ENCODE measurements at places on chromosomes 2 and 18. TPM values are rescaled to one million over a fixed set of nuclear protein-coding genes. Genes with fewer than 3 reads are reported as not detected.

DNA sequence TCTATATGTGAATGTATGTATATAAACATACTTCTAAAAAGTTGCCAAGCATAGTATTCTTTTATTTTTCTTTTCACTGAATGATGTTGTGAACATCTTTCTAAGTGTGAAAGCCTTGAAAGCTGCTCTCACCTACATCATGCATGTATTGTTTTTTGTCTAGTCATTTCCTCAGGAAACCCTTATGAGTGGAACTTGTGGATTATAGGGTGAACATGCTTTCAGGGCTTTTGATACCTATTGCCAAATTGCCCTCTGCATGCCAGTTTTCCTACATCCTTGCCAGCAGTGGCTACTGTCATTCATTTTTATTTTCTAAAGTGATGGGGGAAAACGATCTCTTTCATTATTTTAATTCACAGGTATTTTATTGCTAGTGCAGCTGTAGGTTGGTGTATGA, 78.3 kb downstream of the ADAM23 start:
- no peaks in the 10 kb centered on the region for H3K27me3 ChIP-seq
- DNase-seq = no peak
- H3K27ac ChIP-seq = no peak overlapping the region
- no peak overlapping the region for H3K4me3 ChIP-seq

Gene SGPP2
- total RNA-seq = not detected

Gene SULT1C2
- total RNA-seq = 1.2 TPM

GRCh38 chr2:206797376-206797775, 32.0 kb downstream of the FASTKD2 start:
- DNase-seq = no peak
- H3K36me3 ChIP-seq = peaks cover 10% of the 10 kb centered on the region
- H3K27ac ChIP-seq = no peak overlapping the region
- H3K27me3 ChIP-seq = no peaks in the 10 kb centered on the region
- H3K4me3 ChIP-seq = no peak overlapping the region
- H3K4me1 ChIP-seq = peaks cover 3% of the 10 kb centered on the region

DNA sequence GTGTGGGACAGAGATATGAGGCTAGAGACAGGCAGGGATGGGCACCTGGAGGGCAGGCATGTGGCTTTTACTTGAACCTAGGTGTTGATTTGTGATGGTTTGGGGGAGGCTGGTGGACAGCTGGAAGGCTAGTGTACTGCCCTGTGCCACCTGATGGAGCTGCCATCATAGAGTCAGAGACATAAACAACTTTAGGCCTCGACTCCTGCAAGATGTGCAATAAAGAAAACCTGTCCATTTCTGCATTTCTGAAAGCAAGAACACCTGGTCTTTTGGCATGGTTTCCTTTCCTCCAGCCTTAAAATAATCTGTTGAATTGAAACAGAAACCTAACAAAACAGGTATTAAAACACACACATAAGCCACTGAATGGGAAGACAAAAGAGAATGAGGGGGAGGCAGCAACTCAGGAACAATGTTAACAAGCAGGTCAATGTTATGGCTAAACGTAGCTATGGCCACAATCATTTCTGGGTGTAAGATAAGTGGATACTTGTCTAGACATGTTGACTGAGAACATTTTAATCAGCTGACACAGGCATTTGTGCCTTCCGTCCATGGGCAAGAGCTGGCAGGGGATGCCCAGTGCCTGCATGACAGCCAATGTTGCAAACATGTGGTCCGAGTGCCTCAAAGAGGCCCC, 87.8 kb downstream of the KCTD1 start:
- peaks cover 16% of the 10 kb centered on the region for H3K4me1 ChIP-seq
- DNase-seq = peak; percentile 66
- H3K4me3 ChIP-seq = no peak overlapping the region
- no peaks in the 10 kb centered on the region for H3K36me3 ChIP-seq

DNA sequence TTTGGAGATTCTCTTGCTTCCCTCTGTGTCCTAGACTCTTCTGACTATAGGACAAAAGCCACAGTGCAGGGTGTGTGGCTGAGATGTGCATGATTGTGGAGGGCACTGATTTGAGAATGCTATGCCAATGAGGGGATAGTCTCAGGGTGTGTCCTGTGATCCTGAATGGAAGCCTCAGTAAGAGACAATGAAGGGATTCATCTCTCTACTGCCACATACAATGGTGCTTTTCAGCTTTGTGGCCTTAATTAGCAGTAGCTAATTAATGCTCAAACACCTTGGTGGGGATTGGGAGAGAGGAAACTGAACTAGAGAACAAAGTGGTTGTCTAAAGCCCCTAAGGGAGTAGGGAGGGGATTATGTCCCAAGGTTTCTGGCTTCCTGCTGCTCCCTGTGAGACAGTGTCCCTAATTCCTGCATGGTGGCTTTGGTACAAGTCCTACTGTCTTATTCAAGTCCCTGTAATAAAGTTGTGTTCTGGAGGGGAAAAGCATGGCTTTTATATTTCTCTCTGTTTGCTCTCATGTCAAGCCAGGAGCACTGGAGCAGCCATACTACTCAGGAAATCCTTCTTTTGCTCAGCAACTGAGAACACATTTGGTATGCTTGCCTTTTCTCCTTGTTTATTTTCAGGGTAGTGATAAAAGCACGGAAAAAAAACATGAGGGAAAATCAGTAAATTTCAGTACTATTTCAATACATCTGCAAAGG, 415.2 kb upstream of the TCF4 start:
- no peak overlapping the region for H3K4me3 ChIP-seq
- H3K27ac ChIP-seq = no peak overlapping the region
- no peaks in the 10 kb centered on the region for H3K27me3 ChIP-seq
- peaks cover 14% of the 10 kb centered on the region for H3K4me1 ChIP-seq
- no peak for DNase-seq
- H3K36me3 ChIP-seq = no peaks in the 10 kb centered on the region

DNA sequence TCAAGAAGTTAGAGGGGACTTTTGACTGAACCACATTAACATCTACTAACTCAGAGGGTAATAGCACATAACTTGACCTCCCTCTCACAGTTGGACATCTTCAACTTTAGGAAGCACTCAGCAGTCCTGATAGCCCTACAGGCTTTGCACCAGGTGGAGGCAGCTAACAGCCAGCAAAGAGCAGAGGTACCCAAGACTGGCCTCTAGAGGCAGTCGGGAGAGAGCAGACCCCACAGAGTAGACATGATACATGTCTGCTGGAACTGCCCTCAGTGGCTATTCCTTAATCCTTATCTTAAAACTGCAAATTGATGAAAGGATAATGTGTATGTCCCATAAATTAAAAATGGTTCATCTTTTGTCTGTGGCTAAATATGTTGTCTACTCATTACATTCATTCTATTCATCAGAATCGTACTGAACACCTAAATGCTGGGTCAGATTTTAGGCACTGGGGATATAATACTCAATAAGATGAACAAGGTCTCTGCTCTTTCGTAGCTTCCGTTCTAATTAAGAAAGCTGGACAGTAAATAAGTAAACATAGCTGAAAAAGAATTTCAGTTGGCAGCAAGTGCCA, 49.8 kb downstream of the CAB39 start:
- no peak overlapping the region for H3K27ac ChIP-seq
- H3K4me1 ChIP-seq = peaks cover 21% of the 10 kb centered on the region
- DNase-seq = no peak
- no peak overlapping the region for H3K4me3 ChIP-seq

- no peaks in the 10 kb centered on the region for H3K4me1 ChIP-seq
- DNase-seq = no peak
- no peak overlapping the region for H3K4me3 ChIP-seq
- no peaks in the 10 kb centered on the region for H3K36me3 ChIP-seq
Observed at GRCh38 chr18:47566809-47567208, 315.3 kb upstream of the SKOR2 start.

Gene STPG4
- total RNA-seq = 0.72 TPM

- H3K4me1 ChIP-seq = no peaks in the 10 kb centered on the region
- DNase-seq = peak; percentile 3
- no peaks in the 10 kb centered on the region for H3K36me3 ChIP-seq
Observed at GRCh38 chr2:48165070-48165753, 258.9 kb upstream of the FBXO11 start.

DNA sequence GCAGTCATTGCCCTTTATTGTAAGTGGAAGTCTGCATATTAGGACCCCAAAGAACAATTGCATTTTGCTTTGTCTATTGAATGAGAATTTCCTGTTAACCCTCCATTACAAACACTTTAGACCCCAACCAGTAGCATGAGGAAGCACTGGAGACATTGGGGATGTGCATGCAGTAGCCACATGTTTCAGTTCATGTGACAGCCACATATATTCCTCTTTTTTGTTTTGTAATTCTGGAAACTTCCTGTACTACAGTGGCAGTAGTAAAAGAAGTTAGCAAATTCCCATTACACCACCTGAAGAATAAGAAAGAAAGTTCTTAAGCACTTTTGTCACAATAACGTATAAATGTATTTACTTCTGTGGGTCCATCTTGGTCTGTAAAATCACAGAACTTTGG, 281.1 kb upstream of the SLC14A2 start:
- H3K4me3 ChIP-seq = no peak overlapping the region
- no peaks in the 10 kb centered on the region for H3K27me3 ChIP-seq
- no peak for DNase-seq

Gene LYG2
- total RNA-seq = not detected

DNA sequence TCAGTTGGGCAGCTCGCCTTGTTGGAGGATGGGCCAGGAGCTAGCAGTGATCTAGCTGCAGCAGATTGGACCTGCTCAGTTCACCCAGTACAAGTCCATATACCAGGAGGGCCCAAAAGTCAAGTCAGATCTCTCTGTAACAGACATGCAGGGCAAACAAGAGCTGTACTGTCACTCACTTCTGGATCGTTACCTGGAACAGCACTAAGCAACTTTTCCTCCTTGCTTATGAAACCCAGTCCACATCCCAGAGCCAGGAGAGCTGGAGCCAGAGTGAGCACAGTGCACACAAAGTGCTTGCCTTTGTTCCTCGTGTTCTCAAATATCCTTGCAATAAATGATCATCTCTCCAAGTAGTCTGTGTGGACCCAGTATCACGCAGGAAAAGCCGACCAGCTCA, 244.1 kb upstream of the FOSL2 start:
- H3K4me1 ChIP-seq = peaks cover 13% of the 10 kb centered on the region
- no peaks in the 10 kb centered on the region for H3K36me3 ChIP-seq
- no peak overlapping the region for H3K4me3 ChIP-seq
- no peaks in the 10 kb centered on the region for H3K27me3 ChIP-seq
- H3K27ac ChIP-seq = no peak overlapping the region
- no peak for DNase-seq

DNA sequence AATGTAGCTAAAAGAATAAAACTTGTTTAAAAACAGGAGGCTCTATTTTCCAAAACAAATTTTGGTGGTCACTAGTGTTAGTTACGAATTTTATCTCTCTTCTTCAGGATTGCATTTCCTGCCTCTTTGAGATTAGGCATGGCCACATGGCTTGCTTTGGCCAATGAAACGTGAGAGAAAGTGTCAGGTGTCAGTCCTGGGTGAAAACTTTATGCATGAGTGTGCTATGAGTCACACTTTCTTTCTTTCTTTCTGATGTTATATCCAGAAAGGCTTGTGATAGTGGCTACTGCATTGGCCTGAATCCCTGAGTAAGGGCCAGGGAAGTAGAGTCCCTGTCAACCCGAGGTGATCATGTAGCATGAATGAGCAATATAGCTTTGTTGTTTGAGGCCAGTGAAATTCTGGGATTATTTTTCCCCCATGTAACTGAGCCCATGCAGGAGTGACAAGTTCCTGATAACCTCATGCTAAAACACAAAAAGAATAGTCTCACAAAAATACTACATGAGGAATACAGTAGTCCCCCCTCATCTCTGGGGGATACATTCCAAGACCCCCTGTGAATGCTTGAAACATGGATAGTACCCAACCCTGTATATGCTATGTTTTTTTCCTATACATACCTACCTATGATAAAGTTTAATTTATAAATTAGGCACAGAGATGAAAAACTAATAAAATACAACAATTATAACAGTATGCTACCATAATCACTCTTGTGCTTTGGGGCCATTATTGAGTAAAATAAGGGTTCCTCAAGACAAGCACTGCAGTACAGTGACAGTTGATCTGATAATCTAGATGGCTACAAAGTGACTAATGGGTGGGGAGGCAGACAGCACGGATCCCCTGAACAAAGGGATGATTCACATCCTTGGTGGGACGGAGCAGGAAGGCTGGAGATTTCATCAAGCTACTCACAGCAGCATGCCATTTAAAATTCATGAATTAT, 109.5 kb downstream of the CDC42EP3 start:
- no peak overlapping the region for H3K4me3 ChIP-seq
- peak overlapping the region; percentile 76 for H3K27ac ChIP-seq
- peaks cover 44% of the 10 kb centered on the region for H3K4me1 ChIP-seq
- H3K36me3 ChIP-seq = no peaks in the 10 kb centered on the region

DNA sequence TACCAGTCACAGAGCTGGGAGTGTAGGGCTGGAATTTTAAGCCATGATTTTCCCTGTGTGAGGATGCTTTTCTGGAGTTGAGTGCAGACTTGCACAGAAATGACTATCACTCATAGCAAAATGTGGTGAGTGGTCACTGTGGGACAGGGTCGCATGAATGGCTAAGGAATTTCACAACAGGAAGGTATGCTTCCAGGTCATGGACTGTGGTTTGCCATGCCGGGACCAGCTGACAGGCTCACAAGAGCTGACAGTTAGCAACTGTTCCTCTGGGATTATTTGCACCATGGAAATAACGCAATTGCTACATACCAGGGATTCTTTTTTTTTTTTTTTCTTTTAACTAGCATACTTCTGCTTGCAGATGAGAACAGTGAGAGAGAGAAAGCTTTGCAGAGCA, 3.8 kb upstream of the UXS1 start:
- no peak overlapping the region for H3K27ac ChIP-seq
- no peak overlapping the region for H3K4me3 ChIP-seq
- no peak for DNase-seq
- H3K36me3 ChIP-seq = no peaks in the 10 kb centered on the region
- H3K27me3 ChIP-seq = peaks cover 12% of the 10 kb centered on the region

GRCh38 chr2:71524476-71524875, 71.1 kb downstream of the DYSF start:
- H3K27ac ChIP-seq = no peak overlapping the region
- DNase-seq = no peak
- no peak overlapping the region for H3K4me3 ChIP-seq
- no peaks in the 10 kb centered on the region for H3K4me1 ChIP-seq

GRCh38 chr2:80193566-80193965, 111.0 kb downstream of the LRRTM1 start:
- H3K27ac ChIP-seq = no peak overlapping the region
- H3K36me3 ChIP-seq = no peaks in the 10 kb centered on the region
- H3K27me3 ChIP-seq = no peaks in the 10 kb centered on the region
- DNase-seq = no peak
- H3K4me1 ChIP-seq = no peaks in the 10 kb centered on the region
- no peak overlapping the region for H3K4me3 ChIP-seq

Gene RAB17
- not detected for total RNA-seq

DNA sequence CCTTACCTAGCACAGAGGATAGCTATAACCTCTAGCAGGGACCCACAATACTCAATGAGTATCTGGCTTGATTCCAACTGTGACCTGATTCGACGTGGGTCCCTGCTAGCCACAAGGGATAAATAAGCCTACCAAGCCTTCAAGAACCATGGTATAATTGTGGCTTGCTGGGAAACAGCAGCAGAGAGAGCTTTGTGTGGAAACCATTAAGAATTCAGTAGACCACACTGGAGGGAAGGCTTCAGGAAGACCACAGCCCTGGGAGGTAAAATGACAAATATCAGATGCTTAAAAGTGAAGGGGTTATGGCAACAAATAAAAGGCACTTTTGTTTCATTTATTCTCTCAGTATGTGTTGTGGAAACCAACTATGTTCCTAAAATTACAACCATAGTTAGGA, 82.6 kb upstream of the WIPF1 start:
- H3K4me3 ChIP-seq = no peak overlapping the region
- H3K27ac ChIP-seq = no peak overlapping the region
- peaks cover 12% of the 10 kb centered on the region for H3K4me1 ChIP-seq
- no peak for DNase-seq
- H3K27me3 ChIP-seq = no peaks in the 10 kb centered on the region

Gene PDE1A
- 42.0 TPM for total RNA-seq

Gene CYTIP
- total RNA-seq = 1.4 TPM

Gene METTL5
- total RNA-seq = 44.2 TPM
